ENCODE measurements at places on chromosomes 11 and 22.

- no peak for DNase-seq
These were observed 3.6 kb downstream of the SHANK3 start for GRCh38 chr22:50676180-50676636.

GRCh38 chr11:118608360-118609227 lies 1.2 kb downstream of the PHLDB1 start:
- peak; percentile 78 for DNase-seq

DNA sequence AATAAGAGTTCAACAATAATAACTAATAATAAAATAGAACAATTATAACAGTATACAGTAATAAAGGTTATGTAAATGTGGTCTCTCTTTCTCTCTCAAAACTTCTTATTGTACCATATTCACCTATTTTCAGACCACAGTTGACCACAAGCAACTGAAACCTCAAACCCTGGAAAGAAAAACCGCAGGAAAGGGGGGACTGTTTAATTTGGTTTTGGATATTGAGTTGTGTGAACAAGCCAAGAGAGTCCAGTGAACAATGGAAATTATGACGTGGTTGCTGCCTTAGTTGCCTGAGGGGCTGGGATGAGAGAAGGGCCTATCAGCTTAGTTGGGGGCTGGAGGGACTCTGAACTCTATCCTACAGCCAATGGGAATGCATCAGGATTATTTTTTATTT lies 178.7 kb upstream of the POU2AF2 start:
- DNase-seq: no peak

- no peak for DNase-seq
These were observed 17.6 kb upstream of the SCN2B start for GRCh38 chr11:118193910-118194566.

- no peak for DNase-seq
These were observed 686 bp downstream of the KIF18A start for GRCh38 chr11:28107191-28107749.

DNA sequence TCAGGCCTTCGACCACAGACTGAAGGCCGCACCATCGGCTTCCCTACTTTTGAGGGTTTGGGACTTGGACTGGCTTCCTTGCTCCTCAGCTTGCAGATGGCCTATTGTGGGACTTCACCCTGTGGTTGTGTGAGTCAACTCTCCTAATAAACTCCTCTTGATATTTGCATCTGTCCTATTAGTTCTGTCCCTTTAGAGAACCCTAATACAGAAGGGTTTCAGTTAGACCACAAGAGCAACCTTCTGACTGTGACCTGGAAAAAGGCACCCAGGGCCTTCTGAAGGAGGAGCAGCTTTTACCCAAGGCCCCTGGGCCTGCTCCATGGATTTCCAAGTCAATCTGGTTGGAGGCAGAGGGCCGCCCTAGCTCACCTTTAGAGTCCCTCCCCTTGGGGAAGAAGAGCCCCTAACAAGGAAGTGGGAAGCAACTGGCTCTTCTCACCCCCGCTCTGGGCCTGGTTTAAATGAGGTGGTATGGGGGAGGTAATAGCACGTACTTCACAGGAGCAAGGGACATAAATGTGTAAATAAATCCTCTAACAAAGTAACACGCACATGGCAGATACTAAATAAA lies 11.2 kb upstream of the CHST1 start:
- DNase-seq: no peak

- DNase-seq: no peak
These were observed 709 bp upstream of the KCNE3 start for GRCh38 chr11:74468058-74468457.

GRCh38 chr11:72723508-72723907 lies 28.7 kb downstream of the ARAP1 start:
- no peak for DNase-seq

- no peak for DNase-seq
These were observed 128.5 kb downstream of the ENTHD1 start for GRCh38 chr22:39765046-39765445.

DNA sequence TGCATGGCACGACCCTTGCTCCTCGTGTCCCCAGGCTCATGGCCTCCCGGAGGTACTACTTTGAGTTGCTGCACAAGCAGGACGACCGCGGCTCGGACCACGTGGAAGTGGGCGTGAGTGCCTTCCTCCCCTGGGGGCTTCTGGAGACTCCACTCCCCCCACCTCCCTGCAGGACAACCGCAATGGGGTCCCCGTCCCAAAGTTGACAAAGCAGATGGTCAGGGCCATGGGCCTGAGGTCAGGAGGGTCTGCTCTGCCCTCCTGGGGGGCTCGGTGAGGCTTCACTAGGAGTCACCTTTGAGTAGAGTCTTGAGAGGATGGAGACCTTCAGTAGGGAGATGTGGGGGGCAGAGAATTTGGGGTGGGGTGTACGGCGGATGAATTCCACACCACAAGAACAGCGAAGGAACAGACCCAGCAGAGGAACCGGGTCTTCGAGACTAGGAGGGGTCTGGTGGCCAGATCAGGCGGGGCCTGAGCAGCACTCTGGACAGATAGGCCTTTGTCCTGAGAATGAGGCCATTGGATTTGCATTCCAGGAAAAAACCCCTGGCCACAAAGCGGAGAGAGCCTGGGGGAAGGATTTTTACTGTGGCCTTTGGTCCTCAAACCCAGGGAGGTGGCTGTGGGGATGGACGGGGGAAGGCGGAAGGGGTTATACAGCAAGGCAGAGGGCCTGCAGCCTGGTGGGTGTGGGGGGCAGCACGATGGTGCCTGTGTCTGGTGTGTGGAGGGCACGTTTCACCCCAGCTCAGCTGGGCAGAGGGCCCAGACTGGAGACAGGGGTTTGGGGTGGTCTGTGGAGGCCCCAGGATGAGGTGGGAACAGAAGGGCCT lies 4.6 kb downstream of the B4GALNT4 start:
- no peak for DNase-seq

DNA sequence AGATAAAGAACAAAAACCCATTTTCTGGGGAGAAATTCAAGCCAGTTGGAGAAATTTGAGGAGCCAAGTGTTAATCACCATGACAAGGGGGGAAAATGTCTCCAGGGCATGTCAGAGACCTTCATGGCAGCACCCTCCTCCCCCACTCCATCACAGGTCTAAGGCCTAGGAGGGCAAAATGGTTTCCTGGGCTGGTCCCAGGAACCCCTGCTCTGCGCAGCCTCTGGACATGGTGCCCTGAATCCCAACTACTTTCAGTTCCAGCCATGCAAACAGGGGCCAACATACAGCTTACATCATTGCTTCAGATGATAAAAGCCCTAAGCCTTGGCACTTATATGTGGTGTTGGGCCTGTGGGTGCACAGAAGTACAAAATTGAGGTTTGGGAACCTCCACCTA lies 167.5 kb downstream of the LUZP2 start:
- no peak for DNase-seq

DNA sequence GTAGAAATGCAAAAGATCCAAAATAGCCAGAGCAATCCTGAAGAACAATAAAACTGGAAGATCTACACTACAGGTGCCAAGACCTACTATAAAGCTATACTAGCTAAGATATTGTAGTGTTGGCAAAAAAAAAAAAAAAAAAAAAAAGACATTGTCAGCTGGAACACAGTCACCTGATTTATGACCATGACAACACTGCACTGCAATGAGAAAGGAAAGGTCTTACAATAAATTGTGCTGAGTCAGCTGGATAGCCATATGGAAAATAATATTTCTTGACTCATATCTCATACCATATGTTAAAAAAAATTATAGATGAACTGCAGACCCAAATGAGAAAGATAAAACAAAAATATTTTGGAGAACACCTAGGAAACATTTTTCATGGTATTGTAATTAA lies 3.1 kb upstream of the PANX3 start:
- DNase-seq: no peak

DNA sequence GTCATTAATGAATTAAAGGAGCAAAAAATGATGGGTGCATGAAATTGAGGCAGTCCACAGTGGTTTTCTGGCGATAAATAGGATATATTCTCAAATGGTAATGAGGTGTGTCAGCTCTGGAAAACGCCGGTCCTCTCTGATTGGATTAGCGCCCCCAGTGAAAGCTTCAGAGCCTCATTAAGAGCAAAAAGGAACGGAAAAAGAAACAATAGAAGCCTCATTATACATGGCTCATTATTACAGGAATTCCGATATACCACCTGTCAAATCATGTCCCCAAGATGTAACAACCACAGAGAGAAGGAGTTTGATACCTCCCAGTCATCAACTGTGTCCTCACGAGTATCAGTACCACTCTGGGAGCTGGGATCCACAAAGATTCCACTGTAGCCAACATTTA lies 175.7 kb upstream of the PITPNB start:
- DNase-seq: no peak

GRCh38 chr11:94775567-94776327 lies 7.6 kb downstream of the AMOTL1 start:
- DNase-seq: no peak

DNA sequence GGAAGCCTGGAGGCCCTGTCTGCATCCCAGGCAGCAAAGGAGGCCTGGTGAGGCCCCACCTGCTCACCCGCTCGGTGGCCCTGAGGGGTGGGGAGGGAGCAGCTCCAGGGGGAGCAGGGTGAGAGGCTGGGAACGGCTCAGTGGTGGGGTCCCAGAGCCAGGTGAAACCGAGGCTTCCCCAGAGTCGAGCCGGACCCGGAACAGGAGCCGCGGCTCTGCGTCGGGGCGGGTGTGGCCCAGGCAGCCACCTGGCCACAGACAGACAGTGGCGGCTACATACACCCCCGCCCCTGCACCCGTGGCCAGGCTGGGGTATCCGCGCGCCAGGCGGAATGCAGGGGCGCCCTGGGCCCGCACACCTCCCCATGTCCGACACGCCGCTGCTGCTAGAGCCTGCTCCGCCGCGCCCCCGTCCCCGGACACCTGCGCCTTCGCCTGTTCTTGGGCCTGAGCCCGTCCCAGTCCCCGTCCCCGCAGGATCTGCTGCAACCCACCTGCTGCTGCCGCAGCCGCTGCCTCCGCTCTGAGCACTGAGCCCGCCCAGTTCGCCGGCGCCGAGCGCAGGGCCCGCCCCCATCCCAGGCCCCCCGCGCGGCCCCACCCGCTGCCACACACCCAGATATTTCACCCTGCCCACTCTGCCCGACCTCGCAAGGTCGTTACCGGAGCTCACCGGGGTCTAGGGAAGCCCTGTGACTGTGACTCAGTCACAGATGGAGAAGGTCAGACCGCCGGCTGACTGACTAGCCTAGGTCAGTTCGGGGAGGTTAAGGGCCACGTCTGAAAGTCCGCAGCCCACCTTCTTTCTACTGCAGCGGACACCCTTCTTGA lies at the start of gene SLC7A4:
Gene SLC7A4, minus strand, starts transcription at position 525 of the 831 bp plus-strand sequence. CDS start 749 bp downstream, outside the sequence.
- no peak for DNase-seq

- DNase-seq: no peak
These were observed 68.0 kb upstream of the ATXN10 start for GRCh38 chr22:45603619-45604018.

- no peak for DNase-seq
These were observed 27.5 kb downstream of the KIAA0930 start for GRCh38 chr22:45212992-45213751.

GRCh38 chr11:14454861-14455632 lies 44.6 kb downstream of the COPB1 start:
- no peak for DNase-seq

GRCh38 chr11:110508786-110509185 lies 79.0 kb downstream of the FDX1 start:
- DNase-seq: no peak

- no peak for DNase-seq
These were observed 58.4 kb downstream of the PISD start for GRCh38 chr22:31603574-31603973.

DNA sequence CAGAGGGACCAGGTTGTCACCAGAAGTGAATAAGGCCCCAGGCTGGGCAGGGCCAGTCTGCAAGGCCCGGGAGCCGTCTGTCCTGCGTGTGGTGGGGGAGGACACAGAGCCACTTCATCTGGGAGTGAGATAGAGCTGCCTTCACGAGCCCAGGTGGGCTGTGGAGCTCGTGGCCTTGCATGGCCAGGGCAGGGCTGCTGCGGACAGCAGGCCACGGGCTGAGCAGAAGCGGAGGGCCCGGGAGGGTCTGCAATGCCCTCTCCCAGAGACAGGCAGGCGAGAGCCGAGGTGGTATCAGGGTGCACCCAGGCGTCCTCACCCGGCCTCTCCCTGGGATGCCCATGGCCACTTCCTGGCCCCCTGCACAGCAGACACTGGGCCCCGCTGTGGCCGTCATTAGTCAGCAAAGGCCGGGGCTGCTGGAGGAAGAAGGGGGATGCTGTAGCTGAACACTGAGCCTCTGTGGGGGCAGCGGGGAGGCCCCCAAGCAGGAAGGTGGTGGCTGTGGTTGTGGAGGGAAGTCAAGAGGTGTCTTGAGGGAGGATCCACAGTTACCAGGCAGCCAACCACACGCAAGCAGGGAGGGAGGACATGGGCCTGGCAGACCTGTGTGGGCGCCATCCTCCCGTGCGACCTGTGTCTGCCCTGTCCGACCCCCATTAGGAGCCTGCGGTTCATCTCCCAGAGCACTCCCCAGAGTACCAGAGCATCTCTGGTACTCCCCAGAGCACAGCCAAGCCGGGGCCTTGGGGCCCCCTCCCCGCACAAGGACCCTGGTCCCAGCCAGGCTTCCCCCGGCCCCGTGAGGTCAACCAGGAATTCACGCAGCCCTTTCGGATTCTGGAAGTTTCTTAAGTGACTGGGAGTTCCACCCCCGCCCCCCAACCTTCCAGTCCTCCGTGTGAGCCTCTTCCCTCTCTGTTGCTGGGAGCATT lies 1109.5 kb downstream of the BRD1 start:
- DNase-seq: no peak

DNA sequence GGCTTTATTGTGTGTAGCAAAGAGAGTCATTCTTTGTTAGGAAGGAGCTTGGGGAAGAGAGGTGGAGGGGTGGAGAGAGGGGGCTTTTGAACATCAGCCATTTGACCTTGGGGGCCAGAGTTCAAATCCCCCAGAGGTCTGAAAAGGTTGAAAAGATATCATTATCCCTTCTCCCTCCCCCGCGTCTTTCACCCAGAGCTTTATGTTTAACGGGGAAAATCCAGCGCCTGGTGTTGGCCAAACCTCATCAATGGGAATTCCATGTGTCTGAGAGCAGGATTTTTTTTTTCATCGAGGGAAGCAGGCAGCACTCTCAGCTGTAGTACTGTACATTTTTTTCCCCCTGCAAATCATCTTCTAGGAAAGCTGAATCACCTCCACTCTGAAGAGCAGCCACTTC lies 122.4 kb upstream of the HSD17B12 start:
- no peak for DNase-seq

GRCh38 chr11:123454060-123454651 lies 24.1 kb downstream of the GRAMD1B start:
- DNase-seq: peak; percentile 40

DNA sequence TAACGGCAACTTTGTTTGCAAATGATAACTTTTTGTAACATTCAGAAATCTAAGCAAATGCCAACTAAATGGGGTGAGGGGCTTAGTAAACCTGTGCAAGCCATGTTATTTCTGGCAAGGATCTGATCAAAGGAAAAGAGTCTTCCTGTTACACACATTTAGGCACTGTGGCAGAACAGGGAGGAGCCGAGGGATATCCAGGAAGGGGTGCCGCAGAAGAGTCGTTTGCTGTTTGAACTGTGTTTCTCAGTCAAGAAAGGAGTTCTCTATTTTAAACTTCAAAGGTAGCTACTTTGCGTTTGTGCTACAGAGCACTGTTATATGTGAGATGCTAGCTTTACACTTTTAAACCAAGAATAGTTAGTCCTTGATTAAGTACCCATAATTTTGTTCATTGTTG lies 175.5 kb downstream of the ETS1 start:
- no peak for DNase-seq
